Suprapubic skin (tissue), 4 donors: ENCODE measurements at places on chromosomes 7 and 10. TPM values are rescaled to one million over a fixed set of nuclear protein-coding genes. Genes with fewer than 3 reads are reported as not detected.

DNA sequence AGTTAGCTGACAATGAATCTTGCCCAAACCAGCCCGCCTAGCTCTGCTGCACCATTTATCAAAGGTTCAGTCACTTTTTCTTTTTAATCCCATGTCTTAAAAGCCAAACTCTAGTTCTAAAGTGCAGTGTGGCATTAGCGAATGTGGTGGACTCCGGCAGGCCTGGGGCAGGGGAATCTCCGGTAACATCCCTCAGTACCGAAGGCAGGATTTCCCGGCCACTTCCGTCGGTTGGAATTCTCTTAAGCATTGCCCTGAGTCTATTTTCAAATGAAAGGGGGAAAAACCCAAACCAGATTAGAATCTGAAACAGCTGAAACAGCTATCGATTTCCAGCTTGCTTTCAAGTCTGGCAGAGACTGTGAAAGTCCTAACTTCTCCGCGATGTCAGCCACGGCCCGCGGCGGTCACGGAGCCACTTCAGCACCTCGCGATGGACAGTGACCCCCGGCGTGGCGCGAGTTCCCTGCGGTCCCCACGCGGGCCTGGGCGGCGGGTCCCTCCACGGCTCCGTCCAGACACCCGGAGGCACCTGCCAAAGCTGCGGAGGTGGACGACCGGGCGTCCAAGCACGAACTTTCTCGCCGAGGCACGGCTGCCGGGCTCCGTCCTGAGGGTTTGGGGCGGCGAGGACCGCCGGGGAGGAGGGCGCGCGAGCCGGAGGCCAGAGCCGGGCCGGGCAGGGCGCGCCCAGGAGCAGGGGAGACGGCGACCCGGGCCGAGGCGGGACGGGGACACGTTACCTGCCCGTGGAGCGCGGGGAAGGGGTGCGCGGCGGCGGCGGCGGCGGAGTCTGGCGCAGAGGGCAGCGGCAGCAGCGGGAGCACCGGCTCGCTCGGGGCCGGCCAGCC is 745 bp downstream of the TCERG1L start:
- peak overlapping the region; percentile 49 for H3K4me3 ChIP-seq
- no peak overlapping the region for H3K27ac ChIP-seq
- H3K27me3 ChIP-seq: peaks cover 61% of the 10 kb centered on the region

DNA sequence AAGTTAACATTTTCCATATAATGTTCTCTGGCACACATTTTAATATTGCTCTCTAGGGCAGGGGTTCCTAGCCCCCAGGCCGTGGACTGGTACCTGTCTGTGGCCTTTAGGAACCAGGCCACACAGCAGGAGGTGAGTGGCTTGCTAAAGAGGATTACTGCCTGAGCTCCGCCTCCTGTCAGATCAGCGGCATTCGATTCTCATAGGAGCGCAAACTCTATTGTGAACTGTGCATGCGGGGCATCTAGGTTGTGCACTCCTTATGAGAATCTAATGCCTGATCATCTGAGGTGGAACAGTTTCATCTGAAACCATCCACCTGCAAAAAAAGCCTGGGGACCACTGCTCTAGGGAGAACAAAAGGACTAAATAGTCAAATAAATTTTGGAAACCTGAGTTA is 65.7 kb downstream of the EXOC6 start:
- no peaks in the 10 kb centered on the region for H3K4me1 ChIP-seq
- DNase-seq: no peak
- H3K27me3 ChIP-seq: no peaks in the 10 kb centered on the region
- no peak overlapping the region for H3K4me3 ChIP-seq
- peaks cover 4% of the 10 kb centered on the region for H3K36me3 ChIP-seq

GRCh38 chr10:103757531-103758293 is 97.7 kb downstream of the SH3PXD2A start:
- DNase-seq: no peak
- no peaks in the 10 kb centered on the region for H3K27me3 ChIP-seq
- H3K4me1 ChIP-seq: peaks cover 54% of the 10 kb centered on the region
- no peaks in the 10 kb centered on the region for H3K36me3 ChIP-seq
- H3K27ac ChIP-seq: peak overlapping the region; percentile 64

- no peak overlapping the region for H3K4me3 ChIP-seq
- H3K27me3 ChIP-seq: peaks cover 31% of the 10 kb centered on the region
- H3K36me3 ChIP-seq: peaks cover 18% of the 10 kb centered on the region
- no peak overlapping the region for H3K27ac ChIP-seq
Measured at GRCh38 chr10:100483876-100484666, 21.3 kb downstream of the WNT8B start.

DNA sequence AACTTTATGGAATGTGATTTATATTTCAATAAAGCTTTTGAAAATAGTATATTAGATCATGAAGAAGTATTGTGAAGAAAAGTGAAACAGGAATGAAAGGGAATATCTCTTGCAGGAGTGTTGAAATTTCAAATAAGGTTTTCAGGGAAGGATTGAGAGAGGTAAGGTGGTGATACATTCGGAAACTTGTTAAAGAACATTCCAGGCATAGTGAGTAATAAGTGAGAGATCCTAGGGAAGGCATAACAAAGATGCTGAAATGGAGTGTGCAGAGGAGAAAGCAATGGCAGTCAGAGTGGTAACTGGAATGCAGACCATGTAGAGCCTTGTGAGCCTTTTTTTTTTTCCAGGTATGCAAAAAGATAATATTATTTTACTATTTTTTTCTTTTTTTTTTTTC is 4.1 kb downstream of the OR9A4 start:
- no peaks in the 10 kb centered on the region for H3K4me1 ChIP-seq
- H3K4me3 ChIP-seq: no peak overlapping the region
- H3K36me3 ChIP-seq: no peaks in the 10 kb centered on the region

The GBX1 gene
- not detected for total RNA-seq

DNA sequence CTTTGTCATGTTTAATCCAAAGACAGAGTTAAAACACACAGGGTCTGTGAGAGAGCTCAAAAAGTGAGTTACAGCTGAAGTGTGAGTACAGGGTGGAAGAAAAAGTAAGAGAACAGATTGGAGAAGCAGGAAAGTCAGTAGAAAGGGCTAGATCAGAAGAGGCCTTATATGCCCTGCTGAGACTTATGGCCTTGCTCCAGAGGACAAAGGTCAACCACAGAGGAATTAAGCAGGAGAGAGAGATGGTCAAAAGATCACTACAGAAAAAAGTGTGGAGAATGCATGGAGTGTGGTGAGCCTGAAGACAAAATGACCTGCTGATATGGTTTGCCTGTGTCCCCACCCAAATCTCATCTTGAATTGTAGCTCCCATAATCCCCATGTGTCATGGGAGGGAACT is 213.8 kb downstream of the NEBL start:
- no peak overlapping the region for H3K27ac ChIP-seq
- no peaks in the 10 kb centered on the region for H3K4me1 ChIP-seq
- H3K4me3 ChIP-seq: no peak overlapping the region
- no peaks in the 10 kb centered on the region for H3K36me3 ChIP-seq

DNA sequence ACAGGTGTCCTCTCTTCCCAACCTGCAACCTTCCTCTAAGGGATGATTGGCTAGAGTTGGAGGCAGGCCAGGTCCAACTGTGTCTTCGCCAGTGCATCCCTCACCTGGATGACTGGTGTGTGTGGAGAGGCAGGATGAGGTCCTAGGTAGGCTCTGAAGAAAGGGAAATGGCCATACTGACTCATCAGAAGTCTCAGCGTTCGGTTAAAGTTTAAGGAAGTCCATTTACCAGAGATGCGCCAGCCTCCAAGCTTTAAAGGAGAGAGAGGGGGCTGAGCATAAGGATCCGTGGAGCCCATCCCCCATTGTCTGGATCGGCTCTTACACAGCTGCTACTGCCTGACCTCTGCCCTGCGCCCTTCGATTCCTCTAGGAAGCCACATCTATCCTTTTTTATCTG is 4.4 kb downstream of the KEL start:
- no peak for DNase-seq
- no peaks in the 10 kb centered on the region for H3K36me3 ChIP-seq
- no peak overlapping the region for H3K4me3 ChIP-seq
- H3K27ac ChIP-seq: no peak overlapping the region
- H3K27me3 ChIP-seq: no peaks in the 10 kb centered on the region

The GRID2IP gene
- total RNA-seq: 0.60 TPM

GRCh38 chr10:75926763-75927162 is 495.3 kb downstream of the LRMDA start:
- H3K4me3 ChIP-seq: no peak overlapping the region
- no peaks in the 10 kb centered on the region for H3K4me1 ChIP-seq
- H3K36me3 ChIP-seq: no peaks in the 10 kb centered on the region
- DNase-seq: no peak

DNA sequence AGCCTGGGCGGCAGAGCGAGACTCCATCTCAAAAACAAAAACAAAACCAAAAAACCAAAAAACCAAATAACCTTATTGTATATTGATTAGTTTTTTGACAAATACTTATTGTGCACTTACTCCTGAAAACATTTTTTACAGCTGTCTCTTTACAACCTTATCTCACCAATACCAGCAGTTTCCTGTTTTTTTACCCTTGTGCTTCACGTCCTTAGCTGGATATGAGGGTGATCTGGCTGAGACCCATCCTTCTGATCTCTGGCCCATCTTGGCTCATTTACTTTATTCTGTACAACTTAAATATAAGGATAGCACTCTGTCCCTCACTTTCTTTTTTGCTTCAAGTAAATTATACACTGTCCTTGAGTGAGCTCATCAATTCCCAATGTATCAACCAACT is 104.6 kb upstream of the DNAJB12 start:
- no peaks in the 10 kb centered on the region for H3K27me3 ChIP-seq
- no peaks in the 10 kb centered on the region for H3K4me1 ChIP-seq
- no peak overlapping the region for H3K4me3 ChIP-seq
- H3K36me3 ChIP-seq: peaks cover 9% of the 10 kb centered on the region
- no peak overlapping the region for H3K27ac ChIP-seq

DNA sequence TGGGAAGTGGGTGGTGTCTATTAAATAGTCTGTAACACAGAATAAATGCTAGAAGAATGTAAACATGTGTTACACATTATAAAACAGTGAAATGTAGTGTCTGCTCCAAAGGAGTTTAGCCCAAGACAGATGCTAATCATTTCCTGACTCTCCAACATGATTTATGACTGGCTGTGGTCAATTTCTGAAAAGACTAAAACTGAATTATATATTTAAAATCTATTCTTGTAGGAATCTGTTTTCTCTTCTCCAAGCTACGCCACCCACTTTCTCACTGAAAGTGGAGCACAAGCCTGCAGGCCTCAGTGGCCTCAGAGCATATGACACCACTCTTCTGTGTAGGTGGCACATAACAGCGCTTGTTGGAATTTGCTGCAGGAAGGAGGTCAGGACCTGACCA is 44.4 kb downstream of the CTTNBP2 start:
- peaks cover 39% of the 10 kb centered on the region for H3K4me1 ChIP-seq
- H3K27me3 ChIP-seq: no peaks in the 10 kb centered on the region
- no peaks in the 10 kb centered on the region for H3K36me3 ChIP-seq
- no peak for DNase-seq
- no peak overlapping the region for H3K4me3 ChIP-seq
- H3K27ac ChIP-seq: no peak overlapping the region
